ENCODE measurements at places on chromosomes 2 and 18.

DNA sequence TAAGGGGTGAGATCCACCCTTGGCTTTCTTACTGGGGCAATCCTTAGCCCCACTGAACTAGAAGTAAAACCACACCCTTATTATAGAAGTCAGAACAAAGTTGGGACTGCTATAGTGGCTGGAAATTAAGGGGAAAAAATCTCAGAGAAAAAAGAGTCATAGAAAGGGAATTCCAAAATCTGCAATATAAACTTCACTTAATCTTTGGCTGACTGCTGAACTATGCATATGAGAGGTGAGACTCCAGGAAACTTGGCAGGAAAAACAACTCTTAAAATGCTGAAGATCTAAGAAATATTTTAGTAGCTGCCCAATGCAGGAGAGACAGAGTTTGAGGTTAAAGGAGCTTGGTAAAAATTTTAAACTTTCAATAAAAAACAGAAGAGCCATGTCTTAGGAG lies 201.8 kb upstream of the FN1 start:
- DNase-seq = no peak

- no peak for DNase-seq
Measured at GRCh38 chr18:21656402-21656801, 44.3 kb downstream of the SNRPD1 start.

DNA sequence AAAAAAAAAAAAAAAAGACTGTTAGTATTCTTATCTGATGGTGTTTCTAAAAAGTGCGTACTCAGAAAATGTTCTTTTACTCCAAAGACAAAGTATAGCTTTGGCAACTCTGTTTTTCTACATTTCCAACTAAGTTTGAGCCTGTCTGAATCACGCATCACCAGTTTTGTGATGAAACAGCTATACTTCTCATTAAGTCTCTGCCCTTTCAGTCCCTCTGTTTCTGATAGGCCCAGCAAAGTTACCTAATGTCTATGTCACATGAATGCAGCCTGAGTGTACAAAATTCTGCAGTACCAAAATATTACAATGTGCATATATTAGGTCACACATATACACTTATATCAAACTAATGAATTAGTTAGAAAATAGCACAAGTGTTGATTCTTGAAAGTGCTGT lies 22.4 kb downstream of the TWSG1 start:
- no peak for DNase-seq

DNA sequence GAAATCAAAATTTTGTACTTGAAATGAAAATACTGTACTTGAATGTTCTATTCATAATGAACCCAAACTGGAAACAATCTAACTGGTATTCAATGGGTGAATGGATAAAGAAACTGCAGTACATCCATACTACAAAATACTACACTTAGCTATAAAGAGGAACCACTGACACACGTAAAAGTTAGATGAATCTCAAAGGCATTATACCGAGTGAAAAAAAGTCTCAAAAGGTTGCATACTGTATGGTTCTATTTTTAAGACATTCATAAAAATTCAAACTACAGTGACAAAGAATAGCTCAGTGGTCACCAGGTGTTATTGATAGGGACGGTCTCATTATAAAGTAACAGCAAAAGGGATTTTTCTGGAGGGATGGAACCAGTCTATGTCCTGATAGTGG lies 41.1 kb downstream of the COBLL1 start:
- no peak for DNase-seq

DNA sequence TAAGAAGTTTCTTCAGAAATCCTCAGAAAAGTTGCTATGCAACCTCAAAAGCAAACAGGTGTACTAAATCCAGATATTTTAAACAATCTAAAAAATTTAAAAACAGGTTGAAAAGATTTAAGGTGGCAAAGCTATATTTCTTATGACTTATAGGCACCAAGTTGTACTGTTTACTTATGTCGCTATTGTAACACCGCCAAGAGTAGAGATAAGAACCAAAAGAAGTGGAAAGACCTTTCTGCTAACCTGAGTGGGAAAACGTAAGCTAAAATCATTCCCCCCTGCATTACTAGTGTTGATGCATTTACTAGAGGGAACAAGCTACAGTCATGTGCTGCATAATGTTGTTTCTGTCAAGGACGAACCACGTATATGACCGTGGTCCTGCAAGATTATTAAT lies 83.1 kb downstream of the TRIP12 start:
- DNase-seq = no peak

GRCh38 chr2:186641132-186641806 lies 51.4 kb downstream of the ITGAV start:
- DNase-seq = no peak

GRCh38 chr2:4247791-4248190 lies 544.4 kb downstream of the DCDC2C start:
- DNase-seq = no peak

DNA sequence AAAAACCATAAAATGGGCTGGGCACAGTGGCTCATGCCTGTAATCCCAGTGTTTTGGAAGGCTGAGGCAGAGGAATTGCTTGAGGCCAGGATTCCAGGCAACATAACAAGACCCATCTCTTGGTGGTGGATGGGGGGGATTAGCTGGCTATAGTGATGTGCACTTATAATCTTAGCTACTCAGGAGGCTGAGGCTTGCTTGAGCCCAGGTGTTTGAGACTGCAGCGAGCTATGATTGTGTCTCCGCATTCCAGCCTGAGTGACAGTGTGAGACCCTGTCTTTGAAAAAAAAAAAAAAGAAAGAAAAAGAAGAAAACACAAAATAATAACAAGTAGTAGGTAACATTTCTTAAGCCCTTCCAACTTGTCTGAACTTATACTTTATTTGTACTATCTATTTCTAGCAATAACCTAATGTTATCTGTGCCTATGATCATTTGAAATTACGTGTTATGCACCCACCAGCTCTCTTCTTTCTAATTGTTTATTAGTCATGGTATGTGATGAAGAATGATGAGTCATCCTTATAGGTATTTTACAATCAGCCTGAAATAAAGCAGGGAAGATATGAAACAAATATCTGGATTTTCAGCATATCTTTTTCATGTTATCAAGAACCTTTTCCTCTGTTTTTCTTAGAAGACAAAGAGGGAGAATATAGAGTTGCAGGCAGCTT lies 129.3 kb upstream of the UNC80 start:
- no peak for DNase-seq

GRCh38 chr2:144082327-144082726 lies 437.6 kb downstream of the ZEB2 start:
- DNase-seq = no peak

GRCh38 chr18:48342581-48342980 lies 66.6 kb downstream of the ZBTB7C start:
- no peak for DNase-seq

DNA sequence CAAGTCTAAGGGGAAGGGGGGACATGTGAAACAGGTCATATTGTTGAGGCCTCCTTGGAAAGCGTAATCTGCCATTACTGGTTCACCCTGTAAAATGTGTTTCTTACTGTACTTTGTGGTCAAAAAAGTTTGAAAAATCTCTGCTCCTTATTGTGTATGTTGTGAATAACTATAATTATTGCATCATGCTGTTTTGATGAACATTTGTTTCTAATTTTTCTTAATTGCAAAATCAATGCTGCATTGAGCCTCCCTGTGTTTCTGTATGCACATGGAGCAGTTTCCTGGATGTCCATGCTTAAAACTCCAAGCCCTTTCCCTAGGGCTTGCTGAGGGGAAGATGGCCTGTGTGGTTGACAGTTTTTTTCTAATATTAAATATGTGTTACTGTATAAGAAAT lies 158.6 kb downstream of the RNF144A start:
- no peak for DNase-seq

- no peak for DNase-seq
Measured at GRCh38 chr2:166314022-166314759, 61.6 kb downstream of the SCN9A start.

DNA sequence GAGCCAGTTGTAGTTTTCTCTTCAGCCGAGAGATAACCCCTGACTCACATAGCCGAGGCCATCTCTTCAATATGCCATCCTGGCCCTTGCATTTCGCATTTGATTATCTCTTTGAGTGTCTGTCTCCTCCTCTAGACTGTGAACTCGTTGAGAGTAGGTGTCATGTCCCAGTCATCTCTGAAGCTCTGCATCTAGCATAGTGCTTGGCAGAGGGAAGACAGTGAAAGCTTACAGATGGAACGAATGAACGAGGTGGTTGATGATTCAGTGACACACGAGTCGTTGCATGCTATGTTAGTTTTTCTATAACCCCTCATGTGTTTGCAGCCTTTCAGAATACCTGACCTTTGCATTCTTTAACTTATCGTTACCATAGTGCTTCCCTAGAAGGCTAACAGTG lies 59.9 kb upstream of the CYRIA start:
- DNase-seq = peak; percentile 10

DNA sequence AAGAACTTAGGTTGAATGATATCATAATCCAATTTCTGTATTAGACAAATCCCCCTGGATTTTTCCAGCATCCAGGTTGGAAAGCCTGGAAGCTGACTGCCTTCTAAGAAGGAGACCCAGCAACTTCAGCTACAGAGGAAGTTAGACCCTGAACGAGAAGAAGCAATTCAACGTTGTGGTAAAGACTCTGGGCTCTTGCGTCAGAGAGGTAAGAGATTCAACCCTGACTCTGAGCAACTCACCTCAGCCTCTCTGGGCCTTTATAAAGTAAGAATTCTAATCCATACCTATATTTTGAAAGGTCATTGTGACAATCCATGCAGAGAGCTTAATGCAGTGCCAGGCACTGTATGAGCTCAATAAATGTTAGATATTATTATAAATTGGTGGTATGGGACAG lies 9.7 kb downstream of the E2F6 start:
- DNase-seq = no peak

GRCh38 chr2:35337922-35338321 lies 1017.7 kb upstream of the CRIM1 start:
- DNase-seq = no peak

DNA sequence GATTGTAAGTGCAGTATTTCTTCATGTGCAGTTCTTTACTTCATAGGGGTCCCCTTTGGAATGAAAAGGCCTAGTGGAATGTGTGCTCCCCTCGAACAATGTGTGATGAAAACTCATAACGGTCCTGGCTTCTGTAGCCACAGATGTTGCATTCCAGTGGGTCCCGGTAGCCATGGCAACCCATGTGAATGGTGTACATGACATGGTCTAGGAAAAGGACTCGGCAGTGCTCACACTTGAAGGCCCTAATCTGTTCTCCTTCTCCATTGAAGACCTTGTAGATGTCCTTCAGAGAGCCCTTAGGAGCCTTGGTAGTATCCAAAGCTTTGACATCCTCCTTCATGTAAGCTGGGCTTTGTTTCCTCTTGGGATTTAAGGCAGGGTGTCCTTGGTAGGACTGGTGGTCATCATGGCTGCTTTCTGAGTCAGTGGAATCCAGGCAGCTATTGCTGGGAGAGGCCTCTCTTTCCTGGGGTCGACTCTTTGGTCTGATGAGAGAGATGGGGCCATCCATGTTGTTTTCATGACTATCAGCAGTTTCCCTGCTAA lies 144.0 kb downstream of the IKZF2 start:
- DNase-seq = no peak

DNA sequence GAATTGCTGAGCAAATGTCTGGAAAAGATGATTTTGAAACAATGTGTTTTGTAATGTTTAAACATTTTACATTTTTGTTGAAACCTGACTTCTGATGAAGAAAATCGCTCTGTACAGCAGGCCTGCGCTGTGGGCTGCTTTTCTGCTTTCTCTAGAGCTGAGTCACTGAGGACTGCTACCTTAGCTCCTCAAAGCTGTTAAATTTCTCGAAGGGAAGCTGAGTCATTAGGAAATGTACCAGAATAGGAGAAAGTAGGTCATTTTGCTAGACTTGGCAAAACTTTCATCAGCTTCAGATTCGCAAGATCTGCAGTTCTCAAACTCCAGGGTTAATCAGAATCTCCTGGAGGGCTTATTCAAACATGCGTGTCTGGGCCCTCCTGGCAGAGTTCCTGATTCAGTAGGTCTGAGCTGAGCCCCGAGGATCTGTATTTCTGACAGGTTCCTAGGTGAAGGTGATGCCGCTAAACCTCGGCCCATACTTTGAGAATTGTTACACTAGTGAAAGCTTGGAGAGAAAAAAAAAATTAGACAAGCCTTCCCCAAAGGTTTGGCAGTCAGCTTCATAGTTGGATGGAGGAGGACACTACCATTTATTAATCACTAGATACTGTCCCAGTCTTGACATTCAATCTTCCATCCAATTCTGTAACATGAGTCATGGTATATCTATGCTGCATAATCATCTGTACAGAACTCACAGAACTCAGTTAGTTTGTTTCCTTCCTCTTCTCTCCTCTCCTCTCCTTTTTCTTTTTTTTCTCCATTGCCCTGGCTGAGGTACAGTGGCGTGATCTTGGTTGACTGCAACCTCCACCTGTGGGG lies 297.6 kb downstream of the PARD3B start:
- no peak for DNase-seq

DNA sequence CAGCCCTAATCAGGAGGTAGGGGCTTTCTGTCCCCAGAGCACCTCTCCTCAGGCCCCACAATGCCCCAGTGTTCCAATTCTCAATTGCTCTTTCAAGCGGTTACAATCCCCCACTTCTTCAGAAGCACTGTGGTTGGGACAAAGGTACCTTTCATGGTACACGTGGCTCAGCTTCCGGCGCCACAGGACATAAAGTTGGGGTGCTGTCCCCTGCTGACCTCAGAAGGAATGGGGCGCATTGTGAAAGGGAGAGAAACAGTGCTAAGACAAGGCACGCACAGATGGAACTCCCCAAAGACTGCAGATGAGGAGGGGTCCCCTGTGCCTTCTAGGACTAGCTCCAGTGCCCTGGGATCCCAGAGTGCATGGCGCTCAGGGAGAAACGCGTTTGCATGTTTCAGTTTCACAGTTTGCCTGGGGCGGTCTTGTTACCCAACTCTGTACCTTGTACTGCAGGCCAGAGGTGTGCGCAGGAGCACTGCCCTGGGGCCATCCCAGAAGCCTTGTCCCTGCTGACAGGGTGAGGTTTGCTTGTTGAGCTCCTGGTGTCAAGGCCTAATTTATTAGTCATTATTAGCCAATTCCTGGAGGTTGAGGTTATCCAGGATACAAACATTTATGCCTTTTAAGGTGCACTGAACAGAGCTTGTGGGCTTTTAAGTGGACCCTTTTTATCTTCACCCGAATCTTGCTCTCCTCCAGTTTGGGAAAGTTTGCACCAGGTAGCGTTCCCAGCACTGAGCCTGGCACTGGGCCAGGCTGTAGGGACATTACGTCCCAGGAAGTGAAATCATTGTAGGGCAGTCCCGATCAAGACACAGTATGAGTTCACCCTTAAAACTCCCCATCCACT lies 7.6 kb downstream of the CNDP1 start:
- DNase-seq = no peak

DNA sequence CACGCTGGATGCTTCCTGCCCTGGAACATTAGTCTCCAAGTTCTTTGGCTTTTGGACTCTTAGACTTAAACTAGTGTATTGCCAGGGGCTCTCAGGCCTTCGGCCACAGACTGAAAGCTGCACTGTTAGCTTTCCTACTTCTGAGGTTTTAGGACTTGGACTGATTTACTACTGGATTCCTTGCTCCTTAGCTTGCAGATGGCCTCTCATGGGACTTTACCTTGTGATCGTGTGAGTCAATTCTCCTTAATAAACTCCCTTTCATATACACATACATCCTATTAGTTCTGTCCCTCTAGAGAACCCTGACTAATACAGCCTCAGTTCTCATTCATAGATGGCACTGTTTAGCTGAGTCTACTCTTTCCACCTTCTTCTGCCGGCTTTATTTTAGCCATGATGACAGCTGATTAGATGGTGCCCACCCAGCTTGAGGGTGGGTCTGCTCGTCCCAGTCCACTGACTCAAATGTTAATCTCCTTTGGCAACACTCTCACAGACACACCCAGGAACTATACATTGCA lies 389.1 kb downstream of the NYAP2 start:
- DNase-seq = no peak

GRCh38 chr2:229446350-229446749 lies 175.3 kb upstream of the PID1 start:
- no peak for DNase-seq
